ENCODE measurements at places on chromosomes 4 and X. TPM values are rescaled to one million over a fixed set of nuclear protein-coding genes. Genes with fewer than 3 reads are reported as not detected.

DNA sequence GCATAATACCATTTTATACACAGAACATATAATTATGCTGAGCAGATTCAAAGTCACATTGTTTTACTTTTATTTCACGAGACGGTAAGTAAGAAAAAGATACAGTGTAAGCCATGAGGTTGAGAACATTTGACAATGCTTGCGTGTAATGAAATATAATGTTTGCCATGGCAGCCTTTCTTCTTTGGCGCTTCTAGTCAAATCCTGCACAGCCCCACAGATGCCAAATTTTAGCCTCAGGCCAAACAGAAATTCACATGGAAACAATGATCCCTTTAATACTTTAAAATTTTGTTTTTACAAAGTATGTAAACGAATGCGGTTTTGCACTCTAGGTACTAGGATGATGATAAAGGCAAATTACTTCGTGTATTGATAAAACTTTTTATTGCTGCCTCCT, 502.7 kb upstream of the SMIM31 start:
- no peak for DNase-seq

DNA sequence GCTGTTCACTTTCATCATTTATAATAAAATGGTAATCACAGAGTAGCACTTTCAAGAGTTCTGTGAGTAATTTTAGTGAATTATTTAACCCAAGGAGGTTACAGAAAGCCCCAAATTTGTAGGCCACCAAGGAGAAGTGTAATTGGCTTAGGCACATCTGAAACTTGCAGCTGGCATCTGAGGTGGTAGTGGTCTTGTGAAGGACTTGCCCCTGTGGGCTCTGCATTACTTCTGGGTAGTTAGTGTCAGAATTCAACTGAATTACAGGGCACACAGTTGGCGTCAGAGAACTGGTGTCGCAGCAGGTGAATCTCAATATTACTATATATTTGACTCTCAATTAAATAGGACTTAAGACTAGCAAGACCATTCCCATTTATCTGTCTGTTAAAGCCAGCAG, 36.9 kb downstream of the GPR174 start:
- no peak for DNase-seq

- DNase-seq = no peak
Observed at GRCh38 chrX:21996872-21997455, 35.2 kb upstream of the PHEX start.

DNA sequence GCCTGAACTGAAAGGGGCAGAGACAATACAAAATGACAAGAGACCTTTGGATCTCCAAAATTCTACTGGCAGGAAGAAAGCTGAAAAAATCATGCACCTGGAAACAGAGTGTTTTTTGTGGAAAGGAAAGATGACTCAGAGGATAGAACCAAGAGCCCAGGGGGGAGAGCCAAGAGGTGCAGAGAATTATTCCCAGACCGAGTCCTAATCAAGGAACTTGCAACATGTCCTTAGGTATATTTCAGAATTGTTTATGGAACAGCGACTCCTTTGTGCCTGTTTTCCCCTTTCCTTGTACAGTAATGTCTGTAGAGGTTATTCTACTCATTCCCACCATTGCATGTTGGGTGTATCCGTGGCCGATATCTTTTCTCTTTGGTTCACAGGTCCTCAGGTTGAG, 71.7 kb downstream of the YIPF6 start:
- no peak for DNase-seq

Gene RNF212
- 6.6 TPM for total RNA-seq

Gene KLF8
- 93.2 TPM for total RNA-seq

DNA sequence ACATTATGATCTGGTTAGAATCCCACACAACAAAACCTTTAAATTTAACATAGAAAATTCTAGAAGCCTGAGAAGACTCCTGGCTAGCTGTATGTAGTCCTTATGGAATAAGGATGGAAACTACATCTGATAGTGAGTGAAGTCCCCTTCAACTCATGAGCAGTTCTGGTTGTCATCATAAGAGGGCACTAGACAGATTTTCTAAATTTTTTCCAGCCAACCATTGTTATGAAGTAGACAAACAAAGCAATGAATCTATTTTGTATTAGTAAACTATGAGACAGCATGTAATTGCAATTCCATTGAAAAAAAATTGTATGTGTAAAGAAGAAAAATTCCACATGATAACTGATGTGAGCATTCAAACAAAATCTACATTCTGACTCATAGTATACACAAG, 35.2 kb downstream of the PWWP3B start:
- DNase-seq = no peak

GRCh38 chr4:156933633-156934258, 37.9 kb downstream of the PDGFC start:
- no peak for DNase-seq

DNA sequence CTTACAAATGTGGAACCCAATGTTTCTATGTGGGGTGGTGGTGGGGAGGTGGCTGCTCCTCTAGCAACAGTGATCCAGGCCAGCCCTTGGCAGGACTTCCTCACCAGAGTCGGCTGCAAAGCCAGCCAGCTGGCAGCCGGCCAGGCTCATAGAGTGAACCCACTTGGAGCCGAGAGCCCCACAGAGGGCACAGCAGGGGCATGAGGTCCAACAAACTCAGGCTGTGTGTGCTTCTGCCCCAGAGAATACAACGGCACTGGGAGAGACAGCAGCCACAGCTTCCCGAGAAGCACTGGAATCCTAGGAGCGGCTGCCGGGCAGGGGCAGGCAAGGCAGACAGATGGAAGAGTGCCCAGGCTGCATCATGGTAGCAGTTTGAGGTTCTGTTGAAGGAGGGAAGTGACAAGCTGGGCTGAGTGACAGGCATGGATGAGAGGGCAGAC, 23.5 kb upstream of the SOWAHD start:
- no peak for DNase-seq

Gene JCHAIN
- not detected for total RNA-seq

Gene H2BW2
- not detected for total RNA-seq

Gene ART3
- total RNA-seq = not detected

DNA sequence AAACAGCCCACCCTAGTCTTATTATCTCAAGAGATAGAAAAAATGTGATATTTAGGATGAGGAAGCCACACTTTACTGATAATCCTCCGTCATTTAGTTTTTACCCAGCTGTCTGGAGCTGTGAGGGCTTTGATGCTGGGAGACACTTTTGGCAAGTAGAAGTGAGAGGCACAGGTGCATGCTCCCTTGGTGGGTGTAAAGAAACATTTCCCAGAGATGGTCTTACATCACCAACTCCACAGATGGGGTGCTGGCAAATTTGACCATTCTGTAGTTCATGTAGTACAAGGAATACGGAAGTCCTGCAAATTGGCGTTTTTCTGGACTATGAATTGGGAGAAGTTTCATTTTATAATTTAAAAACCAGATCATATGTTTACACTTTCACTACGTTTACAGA, 28.5 kb downstream of the TRIM61 start:
- DNase-seq = no peak

DNA sequence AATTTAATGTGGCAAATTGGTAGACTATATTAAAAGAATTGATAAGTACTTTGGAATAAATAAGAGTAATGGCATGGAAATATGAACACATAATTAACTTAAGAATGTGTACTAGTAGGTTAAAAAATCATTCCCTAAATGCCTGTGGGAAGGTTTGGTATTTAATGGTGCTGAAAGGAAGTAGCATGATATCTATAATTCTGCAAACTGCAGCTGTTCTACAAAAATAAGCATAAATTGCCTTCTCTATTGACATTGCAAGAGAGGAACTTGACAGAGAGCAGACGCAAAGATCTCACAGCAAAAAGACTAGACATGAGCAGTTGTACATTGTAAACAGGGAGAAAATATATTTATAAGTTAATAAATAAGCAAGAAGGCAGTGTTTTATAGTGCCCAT, 752.5 kb upstream of the PCDH10 start:
- no peak for DNase-seq

Gene FMR1NB
- total RNA-seq = not detected

- no peak for DNase-seq
Observed at GRCh38 chr4:23923141-23923540, 33.3 kb upstream of the PPARGC1A start.

- no peak for DNase-seq
Observed at GRCh38 chr4:39125600-39125985, 56.7 kb upstream of the WDR19 start.

DNA sequence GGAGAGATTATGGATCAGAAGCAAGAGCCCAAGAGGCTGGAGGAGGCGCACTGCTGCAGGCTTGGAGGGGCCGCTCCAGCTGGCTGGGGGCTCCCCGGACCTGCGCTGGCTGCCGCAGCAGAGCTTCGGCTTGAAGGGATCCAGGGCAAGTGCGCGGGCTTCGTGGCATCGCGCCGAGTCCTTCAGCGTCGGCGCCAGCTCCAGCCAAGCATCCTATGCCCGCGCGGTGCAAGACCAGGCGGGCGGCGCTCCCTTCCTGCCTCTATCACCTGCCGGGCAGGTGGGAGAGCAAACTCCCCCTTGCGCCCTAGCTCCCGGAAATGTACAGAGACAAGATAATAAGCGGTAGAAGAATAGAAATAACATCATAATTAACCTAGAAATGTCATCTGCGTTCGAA, 10.5 kb upstream of the UCP1 start:
- DNase-seq = no peak

- no peak for DNase-seq
Observed at GRCh38 chr4:91373546-91373945, 930.2 kb upstream of the GRID2 start.

- DNase-seq = peak; percentile 43
Observed at GRCh38 chr4:174283507-174284471, at the start of the genes CEP44 and FBXO8. TSS of gene CEP44 (plus strand) at chr4:174283911. CDS start at chr4:174299122, 15,211 bp downstream. TSS of gene FBXO8 (minus strand) at chr4:174283667. CDS start at chr4:174263092, 20,575 bp downstream.

- no peak for DNase-seq
Observed at GRCh38 chrX:1524874-1525582, 12.0 kb downstream of the P2RY8 start.

DNA sequence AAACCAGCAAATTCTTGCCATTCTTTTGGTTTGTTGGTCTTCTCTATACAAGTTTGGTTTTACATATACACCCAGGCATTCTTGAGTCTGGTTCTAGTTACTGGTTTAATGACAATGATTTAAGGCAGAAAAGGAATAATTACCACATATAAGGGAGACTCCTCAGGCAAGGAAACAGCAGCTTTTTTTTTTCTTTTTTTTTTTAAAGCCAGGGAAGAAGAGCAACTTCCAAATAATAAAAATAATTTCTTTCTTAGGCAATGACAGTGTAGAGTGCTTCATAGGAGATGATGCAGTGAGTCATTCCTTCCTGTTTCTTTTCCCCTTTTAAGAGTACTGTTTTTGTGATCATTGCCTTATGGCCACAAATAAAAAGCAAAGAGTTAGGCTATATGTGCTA, 289.7 kb downstream of the DKK2 start:
- DNase-seq = no peak

Gene AKAP14
- total RNA-seq = 2.7 TPM

DNA sequence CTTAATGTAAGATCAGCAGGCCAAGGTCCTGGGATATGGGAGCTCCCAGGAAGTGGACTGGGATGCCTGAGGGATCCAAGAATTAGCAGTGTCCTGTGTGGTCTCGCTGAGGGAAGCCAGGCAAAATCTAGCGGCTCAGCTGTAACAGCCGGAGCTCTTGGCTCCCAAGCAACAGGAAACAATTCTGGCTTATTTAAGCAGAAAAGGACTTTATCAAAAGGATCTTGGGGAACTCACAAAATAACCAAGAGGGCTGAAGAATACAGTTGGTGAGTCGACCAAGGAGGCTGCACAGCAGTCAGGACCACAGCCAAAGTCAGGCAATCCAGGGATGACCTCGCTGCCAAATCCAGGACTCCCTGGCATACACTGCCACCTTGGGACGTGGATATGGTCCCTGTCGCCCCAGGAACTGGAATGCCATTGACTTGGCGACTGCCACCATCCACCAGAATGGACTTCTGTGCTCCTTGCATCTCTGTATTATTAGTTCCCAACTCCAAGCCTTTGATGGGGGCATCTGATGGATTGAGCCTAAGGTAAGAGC, 165.3 kb upstream of the BCOR start:
- DNase-seq = no peak

DNA sequence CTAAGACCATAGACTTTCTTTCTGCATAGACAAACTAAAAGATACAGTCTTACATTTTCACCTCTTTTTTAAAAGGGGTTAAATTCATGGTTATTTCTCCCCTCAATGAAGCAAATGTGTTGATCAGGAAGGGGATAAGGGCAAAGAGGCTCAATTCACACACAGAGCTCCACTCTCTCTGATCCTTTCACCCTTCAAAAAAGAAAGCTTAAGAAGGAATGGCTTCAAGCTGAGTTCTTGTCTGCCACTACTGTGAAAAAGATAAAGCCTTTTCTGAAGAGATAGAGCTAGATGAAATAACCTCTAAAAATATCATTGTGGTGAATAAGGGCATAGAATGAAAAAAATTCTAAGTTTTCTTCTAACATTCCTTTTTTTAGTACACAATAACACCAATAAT, 28.3 kb downstream of the SEPSECS start:
- DNase-seq = no peak

DNA sequence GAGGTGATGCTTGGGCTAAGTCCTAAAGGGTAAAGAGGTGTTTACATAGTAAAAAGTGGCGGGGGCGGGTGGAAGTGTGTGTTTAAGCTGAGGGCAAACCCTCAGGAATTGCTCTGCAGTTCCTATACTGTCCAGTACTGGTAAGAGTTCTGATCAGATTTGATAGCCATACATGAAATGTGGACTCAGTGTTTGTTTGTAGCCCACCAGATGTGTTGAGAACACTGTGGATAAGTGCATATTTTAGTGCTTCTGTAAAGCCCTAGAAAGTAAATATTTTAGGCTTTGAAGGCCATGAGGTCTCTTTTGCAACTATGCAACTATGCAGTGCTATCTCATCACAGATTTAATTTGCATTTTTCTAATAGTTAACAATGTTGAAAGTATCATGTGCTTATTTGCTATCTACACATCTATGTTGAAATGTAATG, 80.7 kb upstream of the EOLA2 start:
- DNase-seq = no peak

- no peak for DNase-seq
Observed at GRCh38 chr4:4789462-4789861, 70.0 kb upstream of the MSX1 start.

GRCh38 chr4:91751961-91752360, 551.8 kb upstream of the GRID2 start:
- DNase-seq = no peak

DNA sequence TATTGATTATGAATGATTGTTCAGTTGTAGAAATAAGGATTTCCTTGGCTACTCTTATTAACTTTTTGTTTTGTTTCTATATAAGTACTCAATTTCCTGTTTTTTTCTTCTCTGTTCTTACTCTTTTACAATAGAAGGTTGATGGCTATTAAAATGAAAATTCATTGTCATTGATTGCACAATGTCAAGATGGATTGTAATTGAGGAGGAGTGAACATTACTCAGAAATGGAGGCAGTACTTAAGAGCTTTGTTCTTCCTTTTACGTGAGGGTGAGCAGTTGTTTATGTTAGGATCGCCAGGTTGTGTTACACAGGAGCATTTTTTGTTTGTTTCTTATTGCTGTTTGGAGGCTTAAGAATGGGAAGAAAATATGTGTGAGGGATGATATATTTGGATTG, 2062.4 kb downstream of the ARAP2 start:
- DNase-seq = no peak

Gene VCX
- 1.5 TPM for total RNA-seq

All from PC-9 (cell line).